ENCODE measurements at places on chromosomes 3 and 15. TPM values are rescaled to one million over a fixed set of nuclear protein-coding genes. Genes with fewer than 3 reads are reported as not detected.

- H3K27me3 ChIP-seq, result no peaks in the 10 kb centered on the region
- DNase-seq, result no peak
- H3K27ac ChIP-seq, result no peak overlapping the region
- no peaks in the 10 kb centered on the region for H3K36me3 ChIP-seq
- no peaks in the 10 kb centered on the region for H3K4me1 ChIP-seq
These were observed 222.6 kb downstream of the BBX start for GRCh38 chr3:107745354-107745753.

DNA sequence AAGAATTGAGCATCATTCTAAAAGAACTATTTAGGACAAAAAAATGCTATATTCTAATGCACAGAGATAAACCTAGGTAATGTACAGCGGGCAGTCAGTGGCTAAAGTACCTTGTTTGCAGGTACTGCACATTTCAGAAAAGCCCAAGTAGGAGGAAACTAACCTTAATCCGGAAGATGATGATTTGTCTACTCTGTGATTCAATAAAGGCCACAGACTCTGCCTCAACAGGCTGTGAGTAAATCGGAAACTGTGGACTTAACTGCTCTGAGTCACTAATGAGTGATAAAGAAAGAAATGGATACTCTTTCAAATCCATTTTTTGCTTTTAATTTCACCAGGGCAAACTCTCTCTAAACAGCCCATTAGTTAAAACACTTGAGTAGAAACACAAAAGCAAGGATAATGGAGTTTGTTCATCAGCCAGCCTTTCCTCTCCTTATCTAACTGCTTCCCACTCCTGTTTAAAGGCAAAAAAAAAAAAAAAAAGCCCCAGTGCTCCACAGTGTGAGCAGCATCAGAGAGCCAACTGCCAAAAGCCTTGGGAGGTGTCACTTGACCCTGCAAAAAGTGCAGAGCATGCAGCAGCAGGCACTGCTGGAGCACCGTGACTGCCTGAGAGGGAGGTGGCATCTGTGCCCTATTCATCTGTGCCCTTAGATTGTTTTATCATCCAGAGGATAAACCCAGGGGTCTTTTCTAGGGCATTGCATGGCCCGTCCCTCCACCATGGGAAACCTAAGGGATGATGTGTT, 187.7 kb downstream of the SATB1 start:
- H3K4me1 ChIP-seq, result peaks cover 11% of the 10 kb centered on the region
- no peak for DNase-seq
- no peaks in the 10 kb centered on the region for H3K27me3 ChIP-seq
- H3K36me3 ChIP-seq, result no peaks in the 10 kb centered on the region
- no peak overlapping the region for H3K27ac ChIP-seq

DNA sequence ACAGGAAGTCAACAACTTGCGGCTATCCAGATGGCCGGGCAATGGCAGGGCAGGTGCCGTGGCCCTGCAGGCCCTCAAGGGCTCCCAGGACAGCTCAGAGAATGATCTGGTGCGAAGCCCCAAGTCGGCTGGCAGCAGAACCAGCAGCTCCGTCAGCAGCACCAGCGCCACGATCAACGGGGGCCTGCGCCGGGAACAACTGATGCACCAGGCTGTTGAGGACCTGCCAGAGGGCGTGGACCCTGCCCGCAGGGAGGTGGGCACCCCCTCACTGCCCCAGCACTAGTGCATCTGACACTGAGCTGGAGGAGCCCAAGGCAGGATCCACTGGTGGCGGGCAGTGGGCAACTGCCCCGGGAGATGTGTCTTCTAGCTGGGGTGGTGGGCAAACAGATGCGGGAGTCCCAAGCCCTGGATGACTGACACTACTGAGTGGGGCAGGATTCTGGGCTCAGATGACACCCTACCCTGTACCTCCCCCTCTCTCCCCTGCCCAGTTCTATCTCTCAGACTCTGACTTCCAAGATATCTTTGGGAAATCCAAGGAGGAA, 15.9 kb downstream of the VILL start:
- DNase-seq, result no peak
- H3K27ac ChIP-seq, result no peak overlapping the region
- no peaks in the 10 kb centered on the region for H3K4me1 ChIP-seq
- no peaks in the 10 kb centered on the region for H3K36me3 ChIP-seq

GRCh38 chr3:71476950-71477349, 106.6 kb downstream of the FOXP1 start:
- H3K4me1 ChIP-seq, result no peaks in the 10 kb centered on the region
- no peaks in the 10 kb centered on the region for H3K27me3 ChIP-seq
- no peak overlapping the region for H3K4me3 ChIP-seq
- H3K36me3 ChIP-seq, result peaks cover 30% of the 10 kb centered on the region

GRCh38 chr15:69957175-69957574, 140.5 kb downstream of the TLE3 start:
- peaks cover 6% of the 10 kb centered on the region for H3K4me1 ChIP-seq
- no peak for DNase-seq
- no peaks in the 10 kb centered on the region for H3K36me3 ChIP-seq
- no peak overlapping the region for H3K27ac ChIP-seq
- no peaks in the 10 kb centered on the region for H3K27me3 ChIP-seq

GRCh38 chr15:70765504-70766281, 2.3 kb upstream of the UACA start:
- H3K27me3 ChIP-seq, result no peaks in the 10 kb centered on the region
- no peaks in the 10 kb centered on the region for H3K4me1 ChIP-seq
- no peak overlapping the region for H3K4me3 ChIP-seq
- no peak overlapping the region for H3K27ac ChIP-seq
- DNase-seq, result no peak

The SETD2 gene
- total RNA-seq, result 60.8 TPM

The GP9 gene
- total RNA-seq, result not detected

The PP2D1 gene
- not detected for total RNA-seq

The C3orf22 gene
- total RNA-seq, result not detected

The ZMYND10 gene
- 0.61 TPM for total RNA-seq

The SEMA3B gene
- total RNA-seq, result 6.4 TPM

The KY gene
- total RNA-seq, result not detected

The FBXW12 gene
- 0.59 TPM for total RNA-seq

Measured in H9 (cell line).